ENCODE measurements at places on chromosomes 1 and 21. TPM values are rescaled to one million over a fixed set of nuclear protein-coding genes. Genes with fewer than 3 reads are reported as not detected.

SLC9C2 gene
- total RNA-seq = not detected

IFI16 gene
- 51.7 TPM for total RNA-seq

FABP3 gene
- total RNA-seq = 42.1 TPM

CITED4 gene
- 2.0 TPM for total RNA-seq

PPP2R5A gene
- 64.4 TPM for total RNA-seq

TEKT2 gene
- 0.37 TPM for total RNA-seq

C1QB gene
- total RNA-seq = 26.3 TPM

UROD gene
- 75.4 TPM for total RNA-seq

FCRL1 gene
- total RNA-seq = 0.63 TPM

CSMD2 gene
- 0.42 TPM for total RNA-seq

C8A gene
- total RNA-seq = not detected

ALPL gene
- 1.5 TPM for total RNA-seq

DISP1 gene
- 23.1 TPM for total RNA-seq

UTS2 gene
- total RNA-seq = 0.16 TPM

COL24A1 gene
- 13.7 TPM for total RNA-seq

IVL gene
- total RNA-seq = 2.7 TPM

ALX3 gene
- total RNA-seq = 0.21 TPM

CATSPERE gene
- total RNA-seq = 5.5 TPM

FCGR1A gene
- total RNA-seq = 10.4 TPM

KIAA1614 gene
- 5.8 TPM for total RNA-seq

GJA9 gene
- total RNA-seq = 0.16 TPM

CFH gene
- total RNA-seq = 299 TPM

ZNF695 gene
- 2.7 TPM for total RNA-seq

DENND2D gene
- 23.9 TPM for total RNA-seq

OPRD1 gene
- total RNA-seq = 0.05 TPM

ABCB10 gene
- total RNA-seq = 28.0 TPM

DENND2C gene
- total RNA-seq = 8.8 TPM

KCNH1 gene
- 2.0 TPM for total RNA-seq

SLC1A7 gene
- not detected for total RNA-seq

OR2L13 gene
- total RNA-seq = not detected

RGS4 gene
- 26.0 TPM for total RNA-seq

LCE1E gene
- total RNA-seq = not detected

EDEM3 gene
- total RNA-seq = 56.3 TPM

HMGCL gene
- 29.3 TPM for total RNA-seq

FCRL6 gene
- not detected for total RNA-seq

CLSTN1 gene
- 59.6 TPM for total RNA-seq

KCNJ9 gene
- 0.26 TPM for total RNA-seq

HES4 gene
- 9.8 TPM for total RNA-seq

ATP1A4 gene
- total RNA-seq = 8.3 TPM

EPRS1 gene
- 112 TPM for total RNA-seq

SPRR2G gene
- total RNA-seq = not detected

S100A10 gene
- 116 TPM for total RNA-seq

TNFRSF4 gene
- total RNA-seq = 0.48 TPM

IGSF8 gene
- total RNA-seq = 12.5 TPM

SYDE2 gene
- total RNA-seq = 54.0 TPM

STUM gene
- 2.5 TPM for total RNA-seq

TTC24 gene
- not detected for total RNA-seq

NCDN gene
- total RNA-seq = 9.1 TPM

TEX35 gene
- total RNA-seq = 0.11 TPM

GRHL3 gene
- 15.1 TPM for total RNA-seq

ZBTB8A gene
- total RNA-seq = 30.1 TPM

KCNK2 gene
- 3.3 TPM for total RNA-seq

BNIPL gene
- total RNA-seq = 10.9 TPM

PCP4L1 gene
- total RNA-seq = 22.8 TPM

SPRR1B gene
- not detected for total RNA-seq

Measured in urinary bladder (tissue), 4 donors.